Right renal pelvis (tissue), 4 donors: ENCODE measurements at places on chromosomes 7 and 10.
A peak's percentile ranks its signal among the peaks of the same experiment; 100 is the strongest.

DNA sequence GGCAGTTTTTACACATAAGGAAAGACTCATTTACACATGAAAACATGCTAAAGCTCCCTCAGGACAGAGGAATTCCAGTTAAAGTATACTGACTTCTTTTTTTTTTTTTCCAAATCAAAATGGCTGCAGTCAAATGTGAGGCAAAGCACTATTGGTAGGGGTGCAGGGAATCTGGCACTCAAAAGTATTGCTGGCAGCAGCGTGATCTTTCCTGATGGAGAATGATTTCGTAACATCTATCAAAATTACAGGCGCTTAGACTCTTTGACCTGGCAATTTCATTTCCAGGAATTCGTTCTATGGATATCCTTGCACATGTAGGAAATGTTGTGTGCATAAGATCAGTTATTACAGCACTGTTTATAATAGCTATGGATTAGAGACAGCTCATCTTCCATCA is 65.7 kb downstream of the VSTM4 start:
- no peak for DNase-seq

DNA sequence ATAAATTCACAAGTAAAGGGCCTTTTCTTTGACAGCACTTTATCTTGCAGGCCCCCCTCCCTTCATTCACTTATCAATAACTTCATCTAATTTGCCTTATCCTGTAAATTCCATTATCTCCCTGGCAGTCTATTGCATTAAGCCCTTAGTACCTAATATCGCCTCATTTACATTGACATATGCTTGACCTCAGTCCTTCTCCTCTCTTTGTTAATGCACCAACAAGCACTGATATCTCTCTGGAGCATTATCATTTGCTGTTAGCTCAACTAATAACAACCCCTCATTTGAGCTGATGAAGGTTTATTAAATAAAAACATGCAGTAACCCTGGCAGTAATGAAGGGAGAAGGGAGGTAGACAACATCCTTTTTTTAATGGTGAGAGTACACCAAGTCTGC is 46.8 kb downstream of the EXOC4 start:
- DNase-seq: no peak

- no peak for DNase-seq
Observed at GRCh38 chr10:79017882-79018520, 50.8 kb upstream of the ZMIZ1 start.

GRCh38 chr7:98119256-98119918 is 12.7 kb downstream of the LMTK2 start:
- no peak for DNase-seq

GRCh38 chr10:117136391-117136975 is 1.6 kb downstream of the VAX1 start:
- no peak for DNase-seq

DNA sequence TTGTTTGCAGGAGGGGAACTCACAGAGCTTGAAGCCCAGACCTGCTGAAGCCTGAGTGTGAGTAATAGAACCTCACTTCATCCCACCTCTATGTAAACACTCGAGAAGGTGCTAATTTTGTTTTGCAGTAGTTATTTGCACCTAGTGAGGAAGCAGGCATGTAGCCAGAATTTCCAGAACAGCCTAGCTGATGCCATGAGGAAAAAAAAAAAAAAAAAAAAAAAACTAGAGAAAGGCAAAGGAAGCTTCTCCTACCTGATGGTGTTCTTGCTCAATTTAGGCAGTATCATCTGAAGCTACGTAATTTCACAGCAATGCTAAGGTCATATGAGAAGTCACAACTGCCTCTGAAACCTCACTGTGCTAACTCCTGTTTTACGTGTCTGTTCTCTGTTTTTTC is 13.6 kb upstream of the GPR37 start:
- no peak for DNase-seq

GRCh38 chr7:148809856-148810255 is 74.2 kb downstream of the EZH2 start:
- DNase-seq: no peak

DNA sequence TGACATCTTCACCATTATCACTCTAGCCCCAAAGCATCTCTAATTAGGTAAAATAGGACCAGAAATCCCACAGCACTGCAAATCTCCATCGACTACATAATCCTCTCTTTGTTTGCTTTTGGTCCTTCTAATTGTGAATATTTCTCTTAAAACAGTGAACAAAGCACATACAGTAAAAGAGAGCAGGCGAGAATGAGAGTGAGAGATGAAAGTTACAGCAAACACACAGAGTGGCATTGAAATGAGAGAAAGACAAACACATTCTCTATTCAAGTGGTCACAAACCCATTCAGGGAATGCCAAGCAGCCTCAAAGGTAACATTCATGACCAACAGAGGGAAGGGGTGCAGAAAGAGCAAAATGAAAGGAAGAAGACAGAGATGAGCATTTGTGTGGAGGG is 109.8 kb upstream of the PTN start:
- no peak for DNase-seq

DNA sequence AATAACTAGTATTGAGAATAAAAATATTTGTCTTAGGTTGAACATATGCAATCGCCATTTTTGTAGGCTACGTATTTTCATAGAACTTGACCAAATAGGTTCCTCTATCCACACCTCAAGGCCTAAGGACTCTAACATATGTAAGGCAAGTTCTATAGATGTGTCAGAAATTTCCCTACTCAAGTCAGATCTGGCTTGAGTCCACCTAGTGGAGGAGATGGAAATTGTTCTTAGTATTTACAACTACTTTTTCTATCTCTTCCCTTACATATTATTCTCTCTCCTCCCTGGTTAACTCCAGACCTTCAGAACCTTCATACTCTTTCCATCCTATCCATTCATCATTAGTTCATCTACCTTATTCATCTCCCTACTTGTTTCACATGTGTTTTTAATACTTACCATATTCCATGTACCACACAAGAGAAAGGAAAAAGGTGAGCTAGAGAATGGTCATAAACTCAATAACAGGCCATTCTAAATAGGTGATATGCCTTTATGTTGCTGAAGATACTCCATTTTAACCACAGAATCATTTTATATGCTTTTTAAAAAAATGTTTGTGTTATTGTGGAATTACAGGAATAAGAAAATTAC is 174.5 kb upstream of the HDAC9 start:
- DNase-seq: peak; percentile 14

DNA sequence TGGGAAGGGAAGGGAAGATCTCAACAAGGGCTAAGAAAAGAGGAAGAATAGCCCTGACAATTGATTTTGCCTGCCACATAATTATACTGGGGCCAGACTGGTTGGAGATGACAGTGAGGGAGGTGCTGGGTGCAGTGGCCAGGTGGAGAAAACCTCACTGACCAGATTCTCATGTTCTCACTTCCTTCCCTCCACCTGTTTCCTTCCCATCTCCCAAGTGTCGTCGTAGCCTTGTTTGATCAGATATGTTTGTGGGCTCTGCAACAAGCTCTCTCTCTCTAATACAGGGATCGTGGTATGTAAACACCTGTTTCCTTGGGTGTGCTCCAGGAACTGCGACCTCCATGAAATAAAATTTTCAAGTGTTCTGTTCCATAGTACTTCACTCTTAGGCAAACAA is 60.2 kb downstream of the VCL start:
- no peak for DNase-seq

DNA sequence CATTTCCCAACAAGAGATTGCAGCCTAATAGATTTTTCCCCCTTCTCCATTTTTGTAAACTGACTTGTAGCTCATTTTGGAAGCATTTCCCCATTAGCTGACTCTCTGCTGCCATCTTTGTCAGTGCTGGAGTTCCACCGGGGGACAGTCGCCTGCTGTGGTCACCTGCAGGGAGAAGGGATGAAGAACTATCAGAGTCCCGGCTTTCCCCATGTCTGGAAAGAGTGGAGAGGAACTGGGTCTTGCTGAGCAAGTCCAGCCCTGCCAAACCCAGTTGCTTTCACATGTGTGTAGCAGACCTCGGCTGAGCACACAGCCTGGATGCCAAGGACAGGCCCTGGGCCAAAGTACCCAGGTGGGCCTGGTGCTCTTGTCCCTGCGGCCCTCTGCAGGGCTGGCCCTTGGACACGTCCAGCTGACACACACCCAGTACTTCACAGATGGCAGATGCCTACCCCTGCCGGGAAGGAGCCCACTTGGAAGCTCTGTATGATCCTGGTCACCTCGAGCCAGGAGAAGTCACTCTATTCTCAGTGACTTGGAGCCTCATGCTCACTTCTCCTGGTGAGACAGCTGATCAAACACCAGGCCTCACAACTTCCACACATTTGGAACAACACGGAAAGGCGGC is 157.3 kb upstream of the NPVF start:
- DNase-seq: no peak

GRCh38 chr10:133142523-133143199 is 17.4 kb upstream of the KNDC1 start:
- no peak for DNase-seq

GRCh38 chr10:133019651-133020050 is 68.1 kb upstream of the ADGRA1 start:
- no peak for DNase-seq

DNA sequence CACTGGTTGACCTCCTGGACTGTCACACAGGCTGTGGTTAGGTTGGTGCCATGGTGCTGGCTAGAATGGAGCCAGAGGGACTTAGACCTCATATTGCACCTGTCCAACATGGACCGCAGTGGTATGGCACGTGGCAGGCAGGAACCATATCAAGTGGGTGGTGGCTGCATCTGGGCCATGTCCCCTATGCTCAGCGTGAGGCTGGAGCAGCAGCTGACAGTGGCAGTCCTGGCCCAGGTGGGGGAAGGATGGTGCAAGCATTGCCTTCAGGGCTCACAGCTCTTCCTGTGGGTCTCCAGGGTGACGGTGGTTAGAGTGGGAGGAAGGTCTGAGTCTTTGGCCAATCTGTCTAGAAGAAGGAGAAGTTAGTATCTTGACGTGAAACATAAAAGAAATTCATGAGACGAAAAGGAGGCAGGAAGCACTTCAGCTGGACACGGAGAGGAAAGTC is 54.5 kb upstream of the PFKFB3 start:
- DNase-seq: no peak

- DNase-seq: no peak
Observed at GRCh38 chr7:4851459-4852422, 10.1 kb downstream of the PAPOLB start.

DNA sequence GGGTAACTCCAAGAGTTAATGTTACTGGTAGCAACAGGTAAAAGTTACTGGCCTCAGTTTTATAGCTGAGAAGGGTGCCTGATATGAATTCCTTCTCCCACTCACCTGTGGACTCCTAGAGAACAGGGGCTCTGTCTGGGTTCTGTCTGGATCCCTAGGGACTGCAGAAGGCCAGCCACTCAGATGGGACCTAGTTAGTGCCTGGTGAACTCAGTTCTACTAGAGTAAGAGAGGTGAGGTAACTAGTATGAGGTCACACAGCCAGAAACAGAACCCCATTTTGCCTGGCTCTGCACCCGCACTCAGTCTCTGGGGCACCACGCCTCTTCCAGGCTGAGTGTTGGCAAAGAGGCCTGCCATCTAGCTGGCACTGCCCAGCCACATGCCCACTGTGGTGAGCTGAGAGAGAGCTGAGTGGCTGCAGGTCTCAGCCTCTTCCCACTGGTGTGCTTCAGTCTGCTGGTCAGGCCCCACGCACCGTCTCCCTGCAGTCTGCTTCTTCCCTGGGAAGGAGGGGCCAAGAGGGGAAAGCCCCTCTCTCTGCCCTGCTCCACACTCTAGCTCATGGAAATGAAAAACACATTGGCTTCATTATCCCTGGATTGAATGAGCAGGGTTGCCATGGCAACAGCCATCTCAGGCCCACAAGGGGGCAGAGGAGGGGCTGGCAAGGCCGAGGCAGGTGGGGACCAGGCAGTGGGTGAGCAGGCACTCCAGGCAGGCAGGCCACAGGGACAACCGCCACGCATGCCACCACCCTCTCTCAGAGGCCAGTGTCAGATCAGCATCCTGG is 110.6 kb downstream of the ZMIZ1 start:
- DNase-seq: no peak

GRCh38 chr10:130357226-130357625 is 221.0 kb downstream of the GLRX3 start:
- no peak for DNase-seq

DNA sequence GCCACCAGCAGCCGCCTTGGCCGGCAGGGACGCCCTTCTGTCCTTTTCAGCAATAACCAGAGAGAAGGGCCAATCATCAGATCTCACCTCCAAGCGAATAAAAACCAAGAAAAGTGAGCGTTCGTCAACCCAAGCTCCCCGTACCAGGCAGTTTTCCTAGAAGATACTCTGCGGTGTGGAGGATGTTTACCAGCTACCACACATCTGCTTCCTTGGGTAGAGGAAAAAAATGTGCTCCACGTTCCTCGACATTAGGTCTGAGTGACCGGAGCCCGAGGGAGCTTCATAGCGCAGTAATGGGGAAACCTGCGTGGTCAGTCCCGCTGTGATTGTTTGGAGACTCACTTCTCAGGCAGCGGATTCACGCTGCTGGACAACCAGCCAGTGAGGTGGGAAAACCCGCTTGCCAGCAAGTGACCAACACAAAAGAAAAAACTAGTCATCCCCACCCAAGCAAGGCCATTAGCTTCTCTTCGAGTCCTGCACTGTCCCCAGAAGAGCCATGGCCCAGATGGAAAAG is 73.0 kb downstream of the ZRANB1 start:
- no peak for DNase-seq

DNA sequence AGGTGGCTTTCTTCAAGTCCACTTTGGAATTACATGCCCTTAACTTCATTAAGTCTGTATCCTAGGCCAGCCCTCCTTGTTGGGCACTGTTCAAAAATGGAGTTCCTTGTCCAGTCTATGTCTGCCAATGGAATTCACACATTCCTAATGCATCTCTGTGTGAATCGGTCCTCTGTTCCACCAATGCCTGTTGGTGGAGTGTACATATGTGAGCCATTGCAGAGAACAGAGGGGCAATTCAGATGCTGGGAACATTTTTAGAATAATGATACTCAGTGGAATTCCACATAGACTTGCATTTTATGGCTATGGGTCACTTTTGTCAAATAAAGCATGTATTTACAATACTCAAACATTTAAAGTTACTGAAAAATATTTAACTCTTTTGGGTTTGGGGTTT is 108.3 kb downstream of the COL28A1 start:
- no peak for DNase-seq

- DNase-seq: no peak
Observed at GRCh38 chr7:18900803-18901202, 216.6 kb downstream of the TWIST1 start.

DNA sequence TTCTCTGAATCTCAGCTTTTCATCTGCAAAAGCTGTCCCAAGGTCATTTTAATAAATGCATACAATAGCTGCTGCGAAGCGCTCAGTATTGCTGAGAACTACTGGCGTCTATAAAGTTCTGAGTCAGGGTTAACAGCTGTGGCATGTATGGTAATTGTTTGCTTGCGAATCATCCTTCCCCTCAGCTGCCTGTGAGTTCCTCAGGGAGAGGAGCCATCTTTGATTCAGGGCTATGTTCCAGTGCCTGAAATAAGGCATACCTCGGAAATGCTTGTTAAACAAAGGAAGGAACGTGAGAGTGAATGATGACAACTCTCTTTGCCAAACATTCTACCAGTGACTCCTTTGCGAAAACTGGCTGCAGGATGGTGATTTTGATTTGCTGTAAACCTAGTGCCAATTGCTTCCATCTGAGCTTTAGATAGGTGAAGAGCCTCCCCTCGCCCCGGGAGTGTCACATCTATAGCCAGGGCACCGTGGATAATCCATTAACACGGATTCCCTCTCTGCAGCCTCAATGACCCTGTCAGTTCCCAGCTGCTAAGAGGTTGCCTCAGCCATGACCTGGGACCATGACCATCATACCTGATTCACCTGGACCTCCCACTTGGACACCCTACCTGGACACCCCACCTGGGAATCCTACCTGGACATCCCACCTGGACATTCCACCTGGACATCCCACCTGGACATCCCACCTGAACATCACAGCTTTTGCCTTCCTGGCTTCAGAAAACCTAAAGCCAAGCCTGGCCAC is 39.6 kb downstream of the GPRIN2 start:
- DNase-seq: no peak

- DNase-seq: no peak
Observed at GRCh38 chr7:42012313-42012712, 224.7 kb downstream of the GLI3 start.
